ENCODE measurements at places on chromosomes 6 and 20. TPM values are rescaled to one million over a fixed set of nuclear protein-coding genes. Genes with fewer than 3 reads are reported as not detected.

DNA sequence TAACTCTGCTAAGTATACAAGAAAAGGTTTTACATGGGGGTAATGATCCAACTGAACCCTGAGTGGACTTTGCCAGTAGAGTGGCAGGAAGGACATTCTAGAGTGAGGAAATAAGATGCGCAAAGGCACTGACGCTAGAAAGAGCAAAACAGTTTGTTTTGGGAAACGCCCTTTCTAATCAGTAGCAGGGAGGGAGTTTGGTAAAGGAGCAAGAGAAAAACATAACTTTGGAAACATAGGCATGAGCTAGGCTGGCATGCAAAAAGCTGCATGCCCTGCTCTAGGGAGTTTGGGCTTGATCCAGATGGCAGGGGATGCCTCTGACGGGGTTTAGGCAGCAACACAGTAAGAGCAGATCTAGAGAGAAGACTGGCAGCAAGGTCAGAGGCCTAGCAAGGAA is 135.2 kb downstream of the DST start:
- H3K4me3 ChIP-seq: no peak overlapping the region
- H3K4me1 ChIP-seq: peaks cover 13% of the 10 kb centered on the region
- no peak for DNase-seq

Gene RNF39
- 1.4 TPM for total RNA-seq

- H3K4me3 ChIP-seq: no peak overlapping the region
- H3K27me3 ChIP-seq: no peaks in the 10 kb centered on the region
- H3K27ac ChIP-seq: no peak overlapping the region
- H3K4me1 ChIP-seq: no peaks in the 10 kb centered on the region
- H3K36me3 ChIP-seq: no peaks in the 10 kb centered on the region
- DNase-seq: no peak
These were observed 218.1 kb upstream of the MCHR2 start for GRCh38 chr6:100212131-100212530.

Gene LY6G5C
- total RNA-seq: 5.4 TPM

GRCh38 chr6:4157506-4157905 is 22.1 kb upstream of the ECI2 start:
- peaks cover 26% of the 10 kb centered on the region for H3K27me3 ChIP-seq
- no peak overlapping the region for H3K4me3 ChIP-seq
- H3K36me3 ChIP-seq: no peaks in the 10 kb centered on the region
- no peak overlapping the region for H3K27ac ChIP-seq
- H3K4me1 ChIP-seq: no peaks in the 10 kb centered on the region
- DNase-seq: no peak

GRCh38 chr6:166543603-166544295 is 42.7 kb downstream of the RAMACL start:
- H3K4me3 ChIP-seq: no peak overlapping the region
- peaks cover 11% of the 10 kb centered on the region for H3K36me3 ChIP-seq
- no peak for DNase-seq
- peaks cover 30% of the 10 kb centered on the region for H3K4me1 ChIP-seq

Gene KHDC1
- 5.0 TPM for total RNA-seq

DNA sequence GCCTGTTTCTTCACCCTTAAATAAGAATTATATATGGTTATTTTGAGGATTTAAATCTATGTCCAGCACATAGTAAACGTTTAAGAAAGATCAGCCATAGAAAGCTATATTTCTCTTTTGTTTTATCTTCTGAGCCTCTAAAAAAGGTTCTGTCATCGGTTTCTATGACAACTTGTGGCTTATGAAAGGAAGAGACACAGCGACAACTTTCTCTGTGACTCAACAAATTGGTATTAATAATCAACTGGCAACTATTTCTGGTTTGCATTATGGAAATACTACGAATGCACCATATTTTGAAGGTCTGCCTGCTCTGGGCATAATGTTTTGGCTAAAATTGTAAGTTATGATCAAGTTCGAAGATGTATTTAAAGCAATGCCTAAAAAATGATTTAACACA is 751.0 kb downstream of the CD109 start:
- H3K27ac ChIP-seq: no peak overlapping the region
- no peak overlapping the region for H3K4me3 ChIP-seq
- DNase-seq: no peak
- H3K27me3 ChIP-seq: no peaks in the 10 kb centered on the region

- no peaks in the 10 kb centered on the region for H3K27me3 ChIP-seq
- H3K4me1 ChIP-seq: peaks cover 38% of the 10 kb centered on the region
- H3K36me3 ChIP-seq: no peaks in the 10 kb centered on the region
- H3K4me3 ChIP-seq: no peak overlapping the region
These were observed 169.5 kb downstream of the VEGFA start for GRCh38 chr6:43939281-43940070.

GRCh38 chr6:130457605-130458004 is 91.8 kb downstream of the TMEM200A start:
- H3K27me3 ChIP-seq: peaks cover 48% of the 10 kb centered on the region
- H3K27ac ChIP-seq: no peak overlapping the region
- no peak overlapping the region for H3K4me3 ChIP-seq
- DNase-seq: no peak
- no peaks in the 10 kb centered on the region for H3K36me3 ChIP-seq

Gene NUDT3
- total RNA-seq: 48.4 TPM

Gene SIRPB1
- 3.4 TPM for total RNA-seq

Gene TCFL5
- 18.9 TPM for total RNA-seq

Gene SIRPB2
- total RNA-seq: 0.57 TPM

Gene GHRH
- total RNA-seq: not detected

- no peaks in the 10 kb centered on the region for H3K4me1 ChIP-seq
- no peaks in the 10 kb centered on the region for H3K36me3 ChIP-seq
- no peak for DNase-seq
- H3K4me3 ChIP-seq: no peak overlapping the region
These were observed 23.2 kb downstream of the CTCFL start for GRCh38 chr20:57501461-57502335.

DNA sequence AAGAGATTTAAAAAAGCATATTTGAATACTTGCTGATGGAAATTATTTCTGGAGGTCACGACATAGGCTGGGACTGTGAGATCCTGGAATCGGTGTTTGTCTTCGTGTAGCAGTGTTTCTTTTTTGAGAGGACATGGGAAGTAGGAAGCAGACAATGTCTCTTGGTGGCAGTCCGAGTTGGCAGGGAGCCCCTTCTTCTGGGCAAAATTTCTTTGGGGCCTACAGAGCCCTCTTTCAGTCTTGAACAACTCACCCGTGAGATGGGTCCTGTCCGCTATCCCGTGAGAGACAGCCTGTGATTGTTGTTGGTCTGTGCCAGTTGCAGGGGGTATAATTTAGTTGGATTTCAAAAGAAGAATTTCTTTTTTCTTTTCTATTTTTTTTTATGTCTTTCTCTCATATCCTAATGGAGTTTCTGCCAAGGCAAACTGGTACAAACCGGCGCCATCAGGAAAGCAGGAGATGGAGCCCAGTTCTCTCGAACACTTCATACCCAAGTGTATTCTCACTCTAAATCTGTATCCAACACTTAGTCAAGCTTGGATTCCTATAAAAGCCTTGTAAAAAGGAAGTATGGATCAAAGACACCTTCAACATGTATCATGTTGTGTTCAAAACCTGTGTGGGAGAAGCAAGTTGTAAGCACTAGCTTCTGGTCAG is 785.1 kb downstream of the MAFB start:
- no peaks in the 10 kb centered on the region for H3K4me1 ChIP-seq
- H3K27ac ChIP-seq: no peak overlapping the region
- no peak overlapping the region for H3K4me3 ChIP-seq
- no peak for DNase-seq

Gene MOG
- not detected for total RNA-seq

- H3K4me3 ChIP-seq: no peak overlapping the region
- DNase-seq: no peak
- no peak overlapping the region for H3K27ac ChIP-seq
- H3K36me3 ChIP-seq: peaks cover 6% of the 10 kb centered on the region
- no peaks in the 10 kb centered on the region for H3K27me3 ChIP-seq
- H3K4me1 ChIP-seq: peaks cover 8% of the 10 kb centered on the region
These were observed 6.8 kb upstream of the PLCB4 start for GRCh38 chr20:9062066-9062465.

DNA sequence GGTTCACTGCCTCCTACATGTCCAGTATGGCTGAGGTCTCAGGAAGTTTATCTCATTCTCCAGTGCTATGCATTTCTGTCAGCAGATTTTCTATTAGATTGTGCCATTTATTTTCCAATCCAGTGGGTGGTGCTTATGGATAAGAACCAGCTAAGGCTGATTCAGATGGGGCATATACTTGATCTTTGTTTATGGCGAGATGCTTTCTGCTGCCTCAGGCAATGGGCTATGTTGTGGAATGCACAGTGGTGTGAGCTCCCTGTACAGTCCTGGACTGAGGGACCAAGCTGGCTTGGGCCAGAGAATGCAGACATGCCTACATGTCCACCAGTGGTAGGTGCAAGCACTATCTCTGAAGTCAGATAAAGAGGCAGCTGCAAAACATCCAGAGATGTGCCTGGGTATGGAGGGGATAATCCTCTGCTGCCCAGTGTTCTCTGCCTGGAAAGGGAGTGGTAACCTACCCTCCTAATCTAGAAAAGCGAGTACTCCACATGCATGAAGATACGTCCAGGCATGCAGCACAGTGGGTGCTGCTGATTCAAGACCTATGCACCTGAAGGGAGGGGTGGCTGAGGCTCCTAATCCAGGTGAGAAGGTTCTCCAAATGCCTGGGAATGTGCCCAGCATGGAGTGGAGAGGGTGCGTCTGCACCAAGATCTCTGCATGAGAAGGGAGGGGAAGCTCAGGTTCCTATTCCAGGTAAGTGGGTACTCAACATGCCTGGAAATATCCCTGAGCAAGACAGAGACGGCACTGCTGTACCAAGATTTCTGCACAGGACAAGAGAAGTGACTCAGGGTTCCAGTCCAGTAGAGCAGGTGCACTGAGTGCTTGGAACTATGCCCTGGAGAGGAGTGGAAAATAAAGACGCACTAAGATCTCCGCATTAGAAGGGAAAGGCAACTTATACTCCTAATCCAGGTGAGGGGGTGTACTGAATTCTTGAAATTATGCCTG is 9.4 kb downstream of the CST4 start:
- no peak overlapping the region for H3K27ac ChIP-seq
- no peak overlapping the region for H3K4me3 ChIP-seq
- H3K36me3 ChIP-seq: no peaks in the 10 kb centered on the region
- DNase-seq: no peak
- H3K27me3 ChIP-seq: no peaks in the 10 kb centered on the region

DNA sequence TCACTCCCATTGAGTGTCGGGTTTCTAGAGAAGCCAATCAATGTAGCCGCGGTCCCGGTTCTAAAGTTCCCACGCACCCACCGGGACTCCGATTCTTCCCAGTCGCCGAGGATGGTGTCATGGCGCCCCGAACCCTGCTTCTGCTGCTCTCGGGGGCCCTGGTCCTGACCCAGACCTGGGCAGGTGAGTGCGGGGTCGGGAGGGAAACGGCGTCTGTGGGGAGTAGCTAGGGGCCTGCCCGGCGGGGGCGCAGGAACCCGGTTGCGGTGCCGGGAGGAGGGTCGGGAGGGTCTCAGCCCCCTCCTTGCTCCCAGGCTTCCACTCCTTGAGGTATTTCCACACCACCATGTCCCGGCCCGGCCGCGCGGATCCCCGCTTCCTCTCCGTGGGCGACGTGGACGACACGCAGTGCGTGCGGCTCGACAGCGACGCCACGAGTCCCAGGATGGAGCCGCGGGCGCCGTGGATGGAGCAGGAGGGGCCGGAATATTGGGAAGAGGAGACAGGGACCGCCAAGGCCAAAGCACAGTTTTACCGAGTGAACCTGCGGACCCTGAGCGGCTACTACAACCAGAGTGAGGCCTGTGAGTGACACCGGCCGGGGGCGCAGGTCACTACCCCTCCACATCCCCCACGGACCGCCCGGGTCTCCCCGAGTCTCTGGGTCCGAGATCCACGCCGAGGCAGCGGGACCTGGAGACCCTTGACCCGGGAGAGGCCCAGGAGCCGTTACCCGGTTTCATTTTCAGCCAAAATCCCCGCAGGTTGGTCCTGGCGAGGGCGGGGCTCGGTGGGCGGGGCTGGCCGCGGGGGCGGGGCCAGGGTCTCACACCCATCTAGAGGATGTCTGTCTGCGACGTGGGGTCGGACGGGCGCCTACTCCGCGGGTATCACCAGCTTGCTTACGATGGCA is 35.2 kb upstream of the HLA-G start:
- H3K27ac ChIP-seq: peak overlapping the region; percentile 62
- peaks cover 21% of the 10 kb centered on the region for H3K36me3 ChIP-seq
- DNase-seq: peak; percentile 50
- H3K27me3 ChIP-seq: peaks cover 14% of the 10 kb centered on the region
- peaks cover 17% of the 10 kb centered on the region for H3K4me1 ChIP-seq

DNA sequence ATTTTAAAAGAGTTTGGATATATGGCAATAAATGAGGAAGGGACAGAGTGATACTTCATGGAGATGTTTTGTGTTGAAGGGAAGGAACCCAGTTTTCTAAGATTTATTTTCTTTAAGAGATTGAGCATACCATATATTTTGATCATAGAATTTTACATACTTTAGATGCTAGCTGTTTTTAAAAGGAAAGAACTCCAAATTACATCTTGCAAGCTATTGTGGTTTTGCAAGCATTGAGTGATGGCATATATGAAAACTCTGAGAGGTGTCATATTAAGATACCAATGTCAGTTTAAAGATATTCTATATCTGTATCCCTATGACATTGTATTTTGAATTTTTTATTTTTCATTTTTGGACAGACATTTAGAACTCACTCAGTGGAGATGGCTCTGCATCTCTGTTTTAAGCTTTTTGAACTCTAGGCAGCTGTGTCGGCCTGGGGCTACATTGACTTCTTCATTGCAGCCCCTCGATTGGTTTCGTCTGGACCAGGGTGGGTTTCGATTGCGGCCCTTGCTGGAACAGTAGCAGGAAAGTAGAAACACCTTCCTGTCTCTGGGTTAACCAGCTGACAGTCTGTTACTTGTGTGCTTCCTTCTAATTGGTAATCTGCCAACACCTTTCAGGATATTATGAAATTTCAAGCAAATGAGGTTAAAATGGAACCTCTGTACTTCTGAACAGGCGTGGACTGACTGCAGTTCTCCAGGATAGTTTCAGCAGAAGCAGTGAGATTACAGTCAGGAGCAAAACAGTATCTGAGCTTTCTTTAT is 14.0 kb downstream of the IGF2R start:
- peaks cover 58% of the 10 kb centered on the region for H3K4me1 ChIP-seq
- no peak overlapping the region for H3K27ac ChIP-seq
- no peak overlapping the region for H3K4me3 ChIP-seq
- H3K36me3 ChIP-seq: peaks cover 18% of the 10 kb centered on the region
- no peak for DNase-seq
- H3K27me3 ChIP-seq: no peaks in the 10 kb centered on the region

GRCh38 chr6:150426198-150426597 is 57.4 kb downstream of the IYD start:
- no peak for DNase-seq
- H3K27ac ChIP-seq: no peak overlapping the region
- H3K27me3 ChIP-seq: no peaks in the 10 kb centered on the region
- no peak overlapping the region for H3K4me3 ChIP-seq
- H3K4me1 ChIP-seq: no peaks in the 10 kb centered on the region
- no peaks in the 10 kb centered on the region for H3K36me3 ChIP-seq

Gene ELOVL5
- total RNA-seq: 95.7 TPM
